Esophagus squamous epithelium (tissue), 5 donors: ENCODE measurements at places on chromosomes 6 and 20.

DNA sequence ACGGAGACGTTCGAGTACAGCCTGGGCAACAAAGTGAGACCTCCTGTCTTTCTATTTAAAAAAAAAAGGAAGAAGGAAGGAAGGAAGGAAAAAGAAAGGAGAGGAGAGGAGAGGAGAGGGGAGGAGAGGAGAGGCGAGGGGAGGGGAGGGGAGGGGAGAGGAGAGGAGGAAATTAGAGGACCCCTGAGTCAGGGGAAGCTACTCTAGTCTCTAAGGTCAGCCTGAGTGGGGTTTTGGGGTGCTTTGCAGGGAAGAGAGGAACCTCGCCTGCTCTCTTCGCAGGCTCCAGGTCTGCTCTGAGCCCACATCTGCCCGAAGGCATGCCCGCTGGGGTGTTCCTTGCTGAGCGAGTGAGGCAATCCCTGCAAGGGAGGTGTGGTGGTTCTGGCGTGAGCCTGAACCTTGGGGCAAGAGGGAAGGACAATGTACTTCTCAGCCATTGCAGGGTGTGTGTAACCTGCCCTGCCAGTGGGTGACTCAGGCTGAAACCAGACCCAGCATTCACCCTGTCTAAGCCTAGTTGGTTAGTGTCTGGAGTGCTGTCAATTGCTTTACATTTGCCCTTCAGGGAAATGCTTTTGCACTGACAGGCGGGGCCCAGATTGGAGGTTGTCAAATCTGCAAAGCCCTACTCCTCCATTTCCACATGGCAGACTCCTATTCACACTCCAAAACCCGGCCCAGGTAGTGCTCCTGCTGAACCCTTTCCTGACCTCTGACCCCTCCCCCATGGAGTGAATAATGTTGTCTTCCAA is 15.3 kb upstream of the MMP9 start:
- no peak for DNase-seq

DNA sequence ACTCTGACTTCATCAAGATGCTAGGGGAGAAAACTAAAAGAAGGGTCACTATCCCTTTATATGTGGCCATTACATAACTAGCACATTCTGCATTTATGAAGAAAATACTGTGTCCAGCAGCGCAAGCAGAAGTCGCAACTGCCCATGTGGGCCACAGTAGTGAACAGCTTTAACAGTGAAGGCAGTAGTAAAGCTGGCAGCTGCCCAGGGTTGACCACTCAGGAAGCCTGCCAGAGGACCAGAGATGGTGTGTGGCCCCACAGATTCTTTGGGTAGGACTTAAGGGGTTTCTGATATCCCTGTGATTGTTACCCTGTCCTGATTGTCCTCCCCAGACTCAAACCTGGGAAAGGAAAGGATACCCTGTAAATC is 88.3 kb upstream of the NT5E start:
- no peak for DNase-seq

DNA sequence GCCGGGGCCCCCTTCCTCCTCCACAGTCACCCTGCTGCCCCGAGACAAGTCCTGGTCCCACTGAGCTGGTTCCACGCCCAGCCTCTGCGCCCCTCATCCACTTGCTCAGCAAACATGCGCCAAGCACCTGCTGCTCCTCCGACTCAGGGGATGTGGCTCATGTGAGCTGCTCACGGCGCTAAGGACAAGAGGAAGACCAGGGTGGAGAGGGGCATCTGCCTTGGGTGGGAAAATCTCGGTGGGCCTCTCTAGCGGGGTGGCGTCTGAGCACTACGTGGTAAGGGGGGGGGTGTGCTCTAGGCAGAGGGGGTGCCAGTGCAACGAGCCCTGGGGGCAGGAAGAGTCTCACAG is 4.5 kb downstream of the LAMA5 start:
- DNase-seq = no peak

DNA sequence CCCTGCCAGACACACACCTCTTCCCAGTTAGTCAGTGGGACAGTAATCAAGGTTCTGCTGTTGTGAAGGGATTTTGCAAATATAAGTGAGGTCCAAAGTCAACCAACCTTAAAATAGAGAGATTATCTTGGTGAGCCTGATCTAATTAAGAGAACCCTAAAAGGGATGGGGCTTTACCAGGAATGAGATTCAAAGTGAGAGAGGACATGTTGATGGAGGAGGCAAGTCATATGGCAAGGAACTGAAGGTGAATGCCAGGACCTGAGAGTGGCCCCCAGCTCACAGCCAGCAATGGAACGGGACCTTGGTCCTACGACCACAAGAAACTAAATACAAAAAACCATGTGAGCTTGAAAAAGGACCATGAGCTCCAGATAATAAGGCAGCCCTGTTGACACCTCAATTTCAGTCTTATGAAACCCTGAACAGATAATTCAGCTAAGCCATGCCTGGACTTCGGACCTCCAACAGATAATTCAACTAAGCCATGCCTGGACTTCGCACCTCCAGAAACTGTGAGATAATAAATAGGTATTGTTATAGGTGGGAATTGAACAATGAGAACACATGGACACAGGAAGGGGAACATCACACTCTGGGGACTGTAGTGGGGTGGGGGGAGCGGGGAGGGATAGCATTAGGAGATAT is 253.4 kb downstream of the GMPR start:
- no peak for DNase-seq

GRCh38 chr20:33666293-33667244 is at the start of gene ACTL10:
ACTL10 (plus strand) TSS chr20:33666943; CDS start chr20:33667498, 555 bp downstream.
- peak; percentile 80 for DNase-seq

DNA sequence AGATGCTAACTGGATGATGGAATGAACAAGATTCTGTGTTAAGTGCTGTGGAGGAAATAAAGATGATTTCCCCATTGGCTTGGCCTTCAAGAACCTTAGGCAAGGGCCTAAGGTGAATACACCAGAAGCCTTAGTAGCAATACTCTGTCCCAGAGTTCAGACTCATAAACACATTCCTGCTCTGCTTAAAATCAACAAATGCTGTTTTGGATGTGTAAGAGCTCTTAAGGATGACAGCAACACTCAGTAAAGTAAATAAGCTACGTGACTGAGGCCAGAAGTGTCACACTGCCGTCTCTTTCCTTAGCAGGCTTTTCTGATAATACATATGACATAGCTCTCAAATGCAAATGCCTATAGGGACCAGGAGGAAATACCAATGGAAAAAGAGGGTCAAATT is 90.6 kb downstream of the EYA2 start:
- DNase-seq = no peak

GRCh38 chr6:154995254-154996015 is at the start of gene TIAM2:
TIAM2 (plus strand) TSS chr6:154995315; CDS start chr6:155129224, 133,909 bp downstream.
- no peak for DNase-seq

DNA sequence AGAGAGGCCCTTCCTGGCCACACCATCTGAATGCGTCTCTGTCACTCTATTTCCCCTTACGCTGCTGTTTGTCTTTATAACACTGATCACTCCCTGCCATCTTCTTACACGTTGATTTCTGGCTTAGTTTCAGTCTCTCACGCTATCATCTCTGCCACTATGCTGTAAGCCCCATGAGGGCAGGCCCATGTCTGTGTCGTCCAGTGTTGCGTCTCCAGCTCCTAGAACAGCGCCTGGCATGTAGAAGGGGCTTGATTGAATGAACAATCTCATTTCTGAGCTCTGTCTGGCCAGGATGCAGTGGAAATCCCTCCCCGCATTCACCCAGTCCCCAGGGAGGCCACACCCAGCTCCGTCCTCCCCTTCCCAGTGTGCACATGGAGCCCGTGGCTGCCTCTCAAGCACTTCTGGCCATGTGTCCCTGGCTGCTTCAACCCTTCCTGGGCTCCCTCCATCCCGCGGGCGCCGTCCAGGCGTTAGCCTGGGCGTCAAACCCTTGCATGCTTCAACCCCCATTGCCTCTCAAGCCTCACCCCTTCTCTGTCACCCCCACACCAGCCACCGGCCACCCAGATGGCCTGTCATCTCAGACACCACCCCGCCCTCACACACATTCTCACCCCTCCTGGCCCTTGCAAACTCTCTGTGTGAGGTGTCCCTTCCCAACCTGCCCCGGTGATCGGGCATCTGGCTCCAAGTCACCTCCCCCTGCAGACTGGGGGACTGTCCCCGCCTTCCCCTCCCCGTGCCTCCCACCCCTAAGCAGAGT is 71.1 kb downstream of the SRC start:
- DNase-seq = no peak
